Erythroblast (primary cell): ENCODE measurements at places on chromosomes 5 and 9.

- no peak for DNase-seq
Observed at GRCh38 chr5:40738502-40738901, 17.3 kb downstream of the TTC33 start.

DNA sequence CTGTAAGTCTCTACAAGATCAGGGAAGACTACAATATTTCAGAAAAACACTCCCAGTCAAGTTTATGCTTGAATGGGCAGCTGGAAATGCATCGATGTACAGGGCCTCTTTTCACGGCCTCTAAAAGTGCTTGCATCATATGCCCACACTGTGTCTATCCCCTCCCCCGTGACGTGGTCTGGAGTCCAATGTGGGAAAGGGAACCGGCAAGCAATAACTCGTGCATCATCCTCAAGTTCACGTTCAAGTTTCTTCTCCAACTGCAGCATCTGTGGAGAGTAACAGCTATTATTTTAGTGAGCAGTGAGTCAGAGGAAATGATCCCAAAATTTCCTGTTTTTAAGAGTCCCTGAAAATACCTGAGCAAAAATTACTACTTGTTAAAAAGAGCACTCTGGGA is 22.3 kb downstream of the ATPSCKMT start:
- DNase-seq = no peak

DNA sequence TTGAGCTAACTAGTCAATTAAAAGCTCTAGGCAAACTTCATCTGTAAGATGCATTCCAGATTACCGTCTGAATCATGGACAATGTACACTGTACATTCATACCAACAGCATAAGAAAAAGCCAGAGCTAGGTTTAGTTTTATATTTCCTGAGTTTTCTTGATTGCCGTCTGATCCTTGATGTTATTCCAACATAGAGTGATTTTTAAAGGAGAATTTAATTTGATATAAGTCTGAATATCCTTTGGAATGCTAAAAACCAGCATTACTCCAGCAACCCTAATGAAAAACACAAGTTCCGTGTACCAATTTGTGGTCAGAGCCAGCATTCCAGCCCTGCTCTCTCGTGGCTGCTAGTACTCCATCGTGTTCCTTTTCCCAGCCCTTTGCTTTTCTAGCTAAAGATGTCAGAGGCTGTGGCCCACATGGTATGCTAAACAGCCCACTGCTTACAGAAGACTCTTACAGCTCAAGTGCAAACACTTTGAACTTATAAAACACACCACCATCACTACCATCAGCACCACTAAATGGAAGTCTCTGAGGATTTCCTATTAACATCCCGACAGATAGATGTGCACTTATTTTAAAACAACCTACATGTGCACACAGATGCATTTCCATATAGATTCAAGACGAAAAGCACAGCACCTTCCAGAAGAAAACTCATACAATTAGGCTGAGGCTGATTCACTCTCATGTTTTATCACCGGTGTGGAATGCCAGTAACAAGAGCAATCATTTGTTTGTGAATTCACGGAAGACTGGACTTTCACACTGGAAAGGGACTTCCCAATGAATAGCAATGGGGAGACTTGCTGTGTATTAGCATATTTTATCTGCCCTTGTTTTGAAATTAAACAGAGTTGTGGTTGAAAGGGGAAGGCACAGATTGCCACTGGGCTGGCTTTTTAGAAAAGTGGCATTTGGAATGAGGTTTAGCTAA is 246.9 kb upstream of the GAS1 start:
- DNase-seq = no peak

GRCh38 chr5:107485184-107485583 is 185.6 kb downstream of the EFNA5 start:
- no peak for DNase-seq

DNA sequence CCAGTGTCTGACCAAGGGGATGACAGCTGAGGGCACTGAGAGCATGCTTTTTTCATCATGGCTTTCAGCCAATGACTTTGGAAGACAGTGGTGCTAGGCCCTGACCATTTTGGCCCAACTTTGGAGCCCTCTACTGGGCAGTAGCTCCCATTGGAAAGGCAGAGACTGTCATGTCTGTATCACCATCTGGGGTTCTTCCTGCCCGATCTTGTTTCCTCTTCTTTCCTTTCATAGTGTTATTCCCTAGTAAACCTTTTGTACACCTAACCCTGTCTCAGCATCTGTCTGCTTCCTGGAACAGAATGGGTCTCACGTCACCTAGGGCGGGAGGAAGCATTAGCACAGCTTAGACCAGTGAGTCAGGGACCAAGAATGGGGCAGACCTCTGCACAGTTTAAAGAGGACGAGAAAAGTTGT is 97.4 kb upstream of the MAST4 start:
- DNase-seq = peak; percentile 10

DNA sequence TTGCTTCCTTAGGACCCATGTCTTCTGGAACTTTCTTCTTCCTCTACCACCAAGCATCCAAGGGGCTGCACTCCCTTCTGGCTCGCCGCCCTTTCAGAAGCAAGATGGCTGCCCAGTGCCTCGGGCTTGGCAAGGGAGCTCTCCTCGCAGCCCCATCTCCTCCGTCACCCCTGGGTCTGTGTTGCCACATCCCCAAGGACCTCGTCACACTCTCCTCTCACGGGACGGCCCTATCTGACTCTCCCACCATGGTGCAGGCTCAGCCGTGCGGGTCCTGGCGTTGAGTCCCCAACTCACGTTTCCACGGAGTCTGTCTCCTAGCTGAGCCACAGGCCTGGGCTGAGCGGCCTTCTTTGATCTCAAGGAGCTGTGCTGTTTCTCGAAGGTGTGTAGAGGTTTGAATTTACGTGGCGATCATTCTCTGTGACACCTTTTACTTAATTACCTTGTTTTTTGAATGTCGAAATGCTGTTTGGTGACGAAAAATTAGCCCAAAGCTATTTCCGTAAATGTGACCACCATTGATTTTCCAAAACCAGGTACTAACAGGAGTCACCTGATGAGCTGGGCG is 15.0 kb upstream of the SCGB3A1 start:
- DNase-seq = no peak

DNA sequence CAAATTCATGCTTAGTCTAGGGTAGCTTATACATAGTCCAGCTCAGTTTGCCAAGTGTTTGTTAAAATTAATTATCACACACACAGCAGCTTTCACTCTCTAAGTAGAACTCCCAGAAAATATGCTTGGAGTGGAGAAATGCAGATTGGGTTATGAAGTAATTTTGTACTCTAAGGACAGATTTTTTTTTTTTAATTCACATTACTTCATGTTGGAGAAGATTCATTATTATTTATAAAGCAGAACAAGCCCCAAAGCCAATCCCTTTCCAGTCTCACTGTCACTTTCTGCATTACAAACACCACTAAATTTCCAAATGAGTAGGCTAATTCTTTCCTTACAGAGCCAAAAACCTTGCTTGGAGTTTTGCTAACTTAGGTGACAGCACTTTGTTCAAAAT is 11.7 kb upstream of the C9orf72 start:
- DNase-seq = no peak
